Esophagus muscularis mucosa (tissue), 4 donors: ENCODE measurements at places on chromosomes 11 and 22.

DNA sequence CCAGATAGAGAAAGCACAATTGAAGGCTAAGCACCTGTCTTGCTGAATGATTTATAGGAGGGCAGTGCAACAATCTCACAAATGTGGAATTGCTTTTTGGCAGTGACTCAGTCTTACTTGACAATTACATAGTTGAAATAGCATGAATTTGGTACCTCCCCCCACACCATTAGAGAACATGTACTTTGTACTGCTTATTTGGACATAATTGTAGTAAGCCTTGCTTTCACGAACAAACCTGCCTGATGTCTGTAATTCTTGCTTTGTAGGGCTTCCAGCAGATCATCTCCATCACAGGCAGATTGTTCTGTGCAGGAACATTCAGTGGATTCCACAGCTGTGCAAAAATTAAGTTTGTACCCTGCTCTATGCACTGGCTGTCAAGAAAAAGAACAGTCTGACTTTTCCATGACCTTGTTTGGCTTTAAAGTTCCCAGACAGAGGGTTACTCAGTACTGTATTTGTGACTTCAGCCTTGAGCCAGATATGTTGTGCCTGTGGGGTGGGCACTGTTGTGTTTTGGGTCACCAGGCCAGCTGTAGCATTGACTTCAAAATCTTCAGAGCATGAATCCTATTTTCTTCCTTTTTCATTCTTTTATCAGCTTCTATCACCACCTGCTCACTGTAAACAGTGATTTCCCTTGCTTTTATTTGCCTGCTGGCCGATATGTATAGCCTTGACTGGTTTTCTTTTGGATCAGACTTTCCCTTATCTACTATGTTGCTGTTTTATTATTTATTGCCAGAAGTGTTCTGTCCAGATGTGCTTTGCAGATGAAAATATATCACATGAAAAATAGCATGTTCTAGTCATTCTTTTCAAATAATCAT lies 941.0 kb upstream of the CHORDC1 start:
- DNase-seq = no peak

GRCh38 chr11:118099838-118100556 lies 13.2 kb upstream of the SMIM35 start:
- no peak for DNase-seq

DNA sequence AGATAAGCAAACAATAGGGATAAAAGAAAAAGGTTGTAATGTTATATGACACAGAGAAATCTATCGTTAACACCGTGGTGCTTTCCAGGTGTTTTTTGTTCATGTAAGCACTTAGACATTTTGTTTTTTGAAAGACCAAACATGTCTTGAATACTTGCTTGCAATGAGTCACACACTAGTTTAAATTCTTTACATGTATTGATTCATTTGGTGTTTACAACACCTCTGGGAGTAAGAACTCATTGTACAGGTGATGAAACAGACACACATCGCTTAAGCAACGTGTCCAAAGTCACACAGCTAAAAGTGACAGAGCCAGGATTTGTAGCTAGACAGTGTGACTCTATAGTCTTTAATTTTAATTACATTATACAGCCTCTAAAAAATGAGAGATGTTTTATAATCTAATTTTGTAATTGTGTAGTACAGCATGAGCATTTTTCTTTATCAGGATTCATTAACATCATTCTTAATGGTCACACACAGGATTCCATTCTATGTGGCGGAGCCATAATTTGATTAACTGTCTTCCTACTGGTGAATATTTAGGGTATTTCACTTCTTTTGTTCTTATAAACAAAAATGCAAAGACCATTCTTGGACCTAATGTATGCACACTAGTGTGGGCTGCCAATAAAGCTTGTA lies 148.8 kb downstream of the DBX1 start:
- no peak for DNase-seq

DNA sequence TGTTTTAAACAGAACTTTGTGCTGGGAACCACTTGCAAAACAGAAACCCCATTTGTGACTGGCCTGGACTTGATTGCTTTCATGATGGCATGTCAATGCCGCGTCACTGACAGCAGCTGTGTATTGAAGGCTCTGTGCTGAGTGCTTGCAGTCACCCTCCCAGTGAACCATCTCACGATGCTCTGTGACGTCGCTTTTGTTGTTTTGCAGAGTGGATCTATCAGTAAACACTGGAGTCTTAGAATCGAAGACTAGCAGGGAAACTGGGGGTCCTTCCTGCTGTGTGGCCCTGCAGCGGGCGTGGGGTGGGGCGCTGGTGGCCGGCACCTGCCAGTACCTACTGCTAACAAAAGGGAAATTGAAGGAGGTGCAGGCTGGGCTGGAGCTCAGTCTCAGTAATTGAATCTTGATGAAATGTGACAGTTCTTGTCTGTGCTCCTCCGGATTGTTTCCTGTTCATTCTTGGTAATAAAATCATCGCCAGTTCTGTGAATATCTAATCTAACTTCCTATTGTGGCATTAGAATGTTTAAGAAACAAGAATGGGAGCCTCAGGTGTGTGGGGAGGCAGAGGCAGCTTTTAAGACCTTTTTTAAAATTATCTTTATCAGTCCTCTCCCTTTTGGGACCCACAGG lies 50.5 kb upstream of the PARVG start:
- DNase-seq = no peak

- DNase-seq = no peak
These were observed 1.9 kb downstream of the POLD4 start for GRCh38 chr11:67351275-67352005.

DNA sequence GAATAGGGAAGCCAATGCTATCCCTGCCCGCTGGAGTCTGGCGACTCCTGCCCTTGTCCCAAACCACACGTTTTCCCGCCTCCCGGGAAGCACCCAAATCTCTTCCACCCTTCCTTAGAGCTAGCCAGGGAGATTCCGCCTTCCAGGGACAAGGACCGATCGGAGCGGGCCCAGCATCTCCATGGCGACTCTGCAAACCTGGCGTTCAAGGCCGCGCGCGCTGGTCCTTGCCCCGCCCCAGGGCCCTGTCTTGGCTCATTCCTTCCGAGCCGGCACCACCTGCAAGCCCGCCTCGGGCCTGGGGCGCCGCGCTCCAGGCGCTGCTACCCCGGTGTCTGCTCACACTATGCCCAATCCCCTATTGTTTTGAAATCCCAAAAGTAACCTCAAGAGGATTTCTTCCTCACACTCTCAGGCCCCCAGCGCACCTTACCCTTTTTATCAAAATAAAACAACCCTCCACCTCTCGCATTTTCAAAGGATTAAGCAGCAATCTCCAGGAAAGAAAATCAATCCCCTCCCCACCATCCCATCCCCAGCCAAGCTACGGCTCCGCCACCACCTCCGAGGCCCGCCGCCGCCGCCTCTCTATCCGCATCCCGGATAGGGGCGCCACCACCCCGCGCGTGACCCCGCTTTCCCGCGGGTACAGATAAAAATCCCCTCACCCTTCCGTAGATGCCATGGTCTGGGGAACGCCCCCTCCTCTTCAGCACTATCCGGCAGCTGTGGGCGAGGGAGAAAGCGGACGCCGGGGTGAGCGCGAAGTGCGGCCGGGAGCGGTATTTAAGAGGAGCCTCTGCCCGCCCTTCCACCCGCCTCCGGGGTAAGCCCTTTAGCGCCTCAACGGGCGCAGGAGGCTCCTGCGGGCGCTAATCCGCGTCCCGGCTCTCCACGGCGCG lies 825 bp downstream of the SLC1A2 start:
- DNase-seq = no peak

GRCh38 chr11:120025606-120026335 lies 112.1 kb downstream of the TRIM29 start:
- no peak for DNase-seq

DNA sequence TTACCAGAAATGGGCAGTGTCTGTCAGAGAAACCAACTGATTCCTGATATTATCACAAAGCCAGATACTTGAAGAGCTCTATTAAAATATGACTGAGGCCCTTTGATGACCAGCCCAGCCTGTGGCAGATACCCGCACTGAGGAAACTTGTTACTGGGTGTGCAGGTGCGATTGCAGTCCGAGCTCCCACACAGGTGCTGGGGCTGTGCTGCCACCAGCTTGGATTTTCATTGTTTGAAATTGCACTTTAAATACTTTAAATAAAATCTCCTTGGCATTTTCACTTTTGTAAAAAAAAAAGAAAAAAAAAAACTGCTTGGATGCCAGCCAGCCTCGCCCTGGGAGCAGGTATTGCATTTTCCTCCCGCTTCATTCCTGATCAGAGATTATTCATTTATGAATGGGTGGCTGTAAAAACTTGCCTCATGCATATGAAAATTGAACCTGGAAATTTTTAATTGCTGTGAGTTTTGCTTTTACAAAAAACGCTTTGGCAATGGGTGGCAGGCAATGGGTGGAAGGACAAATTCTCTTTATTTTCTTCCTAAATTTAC lies 21.2 kb downstream of the EHF start:
- no peak for DNase-seq

DNA sequence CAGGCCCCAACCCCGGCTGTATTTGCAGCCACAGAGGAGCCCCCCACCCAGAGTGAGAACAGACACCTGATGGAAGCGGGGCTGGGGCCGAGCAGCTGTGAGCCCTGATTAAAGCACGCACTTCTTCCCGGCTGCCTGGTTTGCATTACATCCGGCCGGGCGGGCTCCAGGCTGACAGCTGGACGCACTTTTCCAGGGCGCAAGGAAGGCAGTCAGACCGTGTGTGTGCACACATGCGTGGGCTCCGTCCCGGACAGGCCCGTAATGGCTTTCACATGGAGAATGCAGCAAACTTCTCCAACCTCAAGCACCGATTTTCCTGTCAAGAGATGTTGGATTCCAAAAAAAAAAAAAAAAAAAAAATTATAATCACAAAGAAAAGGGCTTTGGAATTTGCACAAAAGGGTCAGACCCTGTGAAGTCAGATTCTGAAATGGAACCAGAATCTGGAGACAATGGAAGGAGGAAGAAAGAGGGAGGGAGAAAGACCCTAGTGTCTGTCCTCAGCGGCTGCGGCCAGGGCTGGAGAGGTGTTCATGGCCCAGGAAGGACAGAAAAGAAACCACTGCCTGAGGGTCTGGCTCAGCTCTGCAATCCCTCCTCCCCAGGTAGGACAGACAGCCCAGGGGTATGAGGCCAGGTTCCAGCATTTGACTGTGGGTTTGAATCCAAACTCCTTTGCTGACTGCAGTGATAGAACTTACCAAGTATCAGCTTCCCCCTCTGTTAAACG lies 365.5 kb downstream of the MN1 start:
- DNase-seq = no peak

DNA sequence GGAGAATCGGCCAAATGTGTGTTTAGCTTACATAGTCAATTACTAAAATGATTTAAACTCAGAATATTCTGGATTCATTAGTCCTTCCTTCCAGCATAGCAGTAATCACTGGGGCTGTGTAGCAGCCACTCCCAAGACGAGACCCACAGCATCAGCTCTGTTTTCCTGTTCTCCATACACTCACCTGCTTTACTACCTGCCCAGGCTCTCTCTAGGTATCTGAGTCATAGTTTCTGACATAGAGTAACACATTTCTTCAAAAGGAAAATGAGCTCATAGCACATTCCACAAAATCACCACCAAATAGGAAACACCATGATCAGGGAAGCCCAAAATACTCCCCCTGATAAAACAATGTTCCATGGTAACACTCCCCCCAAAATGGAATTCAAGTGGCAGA lies 22.9 kb downstream of the MORC2 start:
- DNase-seq = no peak

GRCh38 chr22:17119481-17120202 lies 1.5 kb downstream of the TMEM121B start:
- DNase-seq = no peak

- no peak for DNase-seq
These were observed 639 bp downstream of the CRY2 start for GRCh38 chr11:45847911-45848316.

GRCh38 chr22:50146439-50147238 lies 23.9 kb upstream of the PANX2 start:
- DNase-seq = no peak

- no peak for DNase-seq
These were observed 2.9 kb upstream of the OR5T1 start for GRCh38 chr11:56271092-56271491.

GRCh38 chr11:13923716-13924650 lies 38.5 kb upstream of the SPON1 start:
- DNase-seq = peak; percentile 75

- no peak for DNase-seq
These were observed 76.2 kb downstream of the SVIP start for GRCh38 chr11:22753416-22753815.

- DNase-seq = no peak
These were observed 16.5 kb downstream of the SIAE start for GRCh38 chr11:124656774-124657630.

GRCh38 chr22:25680956-25681355 lies 61.0 kb upstream of the MYO18B start:
- DNase-seq = no peak

DNA sequence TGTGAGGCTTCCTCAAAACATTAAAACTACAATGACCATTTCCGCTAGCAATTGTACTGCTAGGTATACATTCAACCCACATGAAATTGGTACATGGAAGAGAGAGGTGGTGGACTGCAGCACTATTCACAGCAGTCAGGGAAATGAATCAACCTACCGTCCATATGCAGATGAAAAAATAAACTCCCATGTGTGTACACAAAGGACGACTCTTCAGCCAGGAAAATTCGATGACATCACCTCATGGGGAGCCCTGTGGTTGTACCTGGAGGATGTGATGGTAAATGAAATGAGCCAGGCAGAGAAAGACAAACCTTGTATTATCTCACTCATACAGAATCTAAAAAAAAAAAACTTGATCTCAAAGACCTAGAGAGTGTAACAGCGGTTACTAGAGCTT lies 23.3 kb downstream of the RFPL3 start:
- no peak for DNase-seq

- peak; percentile 85 for DNase-seq
These were observed 27.8 kb upstream of the GGTLC2 start for GRCh38 chr22:22616636-22617035.

GRCh38 chr11:47857892-47858543 lies 9.9 kb upstream of the NUP160 start:
- no peak for DNase-seq

DNA sequence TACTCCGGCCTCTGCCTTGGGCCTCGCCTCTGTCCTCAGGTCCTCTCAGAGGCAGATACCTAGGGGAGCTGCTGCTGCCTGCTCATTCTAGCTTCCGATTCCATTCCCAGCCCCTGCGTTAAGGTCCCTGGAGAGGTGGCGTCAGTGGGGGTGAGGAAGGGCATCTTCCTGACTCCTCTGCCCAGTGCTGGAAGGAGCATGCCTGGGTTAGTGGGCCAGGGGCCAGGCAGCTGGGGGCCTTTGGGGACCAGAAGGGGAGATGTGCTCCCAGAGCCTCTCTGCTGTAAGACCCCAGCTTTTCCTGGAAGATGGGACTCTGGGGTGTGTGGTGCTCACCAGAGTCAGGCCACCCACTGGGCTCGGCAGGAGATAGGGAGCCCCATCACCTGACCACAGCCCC lies 3.6 kb upstream of the MYO7A start:
- no peak for DNase-seq

DNA sequence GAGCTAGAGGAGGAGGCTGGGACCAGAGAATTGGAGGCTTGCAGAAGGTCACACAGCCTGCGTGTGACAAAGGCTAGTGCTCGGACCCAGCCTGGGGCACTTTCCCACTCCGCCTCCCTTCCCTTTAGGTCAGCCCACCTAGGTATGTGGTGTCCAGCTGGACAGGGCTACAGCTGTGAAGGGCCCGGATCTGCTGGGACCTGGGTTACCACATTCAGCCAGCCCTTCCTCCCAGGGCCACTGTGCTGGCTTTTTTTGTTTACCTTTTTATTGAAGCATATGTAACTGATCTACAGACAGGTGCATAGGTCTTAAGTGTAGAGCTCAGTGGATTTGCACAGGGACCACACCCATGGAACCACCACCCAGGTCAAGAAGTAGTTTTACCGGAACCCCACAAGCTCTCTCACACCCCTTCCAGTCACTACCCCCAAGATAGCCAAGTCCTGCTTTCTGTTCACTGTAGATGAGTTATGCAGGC lies 8.7 kb downstream of the CAPN5 start:
- no peak for DNase-seq

GRCh38 chr11:45085646-45086501 lies 60.6 kb upstream of the PRDM11 start:
- no peak for DNase-seq
